Hematopoietic multipotent progenitor cell treated with erythropoietin and hydrocortisone succinate and interleukin-3 and kit ligand, for 6 days (in vitro differentiated cells): ENCODE measurements at places on chromosomes 3 and 15.

DNA sequence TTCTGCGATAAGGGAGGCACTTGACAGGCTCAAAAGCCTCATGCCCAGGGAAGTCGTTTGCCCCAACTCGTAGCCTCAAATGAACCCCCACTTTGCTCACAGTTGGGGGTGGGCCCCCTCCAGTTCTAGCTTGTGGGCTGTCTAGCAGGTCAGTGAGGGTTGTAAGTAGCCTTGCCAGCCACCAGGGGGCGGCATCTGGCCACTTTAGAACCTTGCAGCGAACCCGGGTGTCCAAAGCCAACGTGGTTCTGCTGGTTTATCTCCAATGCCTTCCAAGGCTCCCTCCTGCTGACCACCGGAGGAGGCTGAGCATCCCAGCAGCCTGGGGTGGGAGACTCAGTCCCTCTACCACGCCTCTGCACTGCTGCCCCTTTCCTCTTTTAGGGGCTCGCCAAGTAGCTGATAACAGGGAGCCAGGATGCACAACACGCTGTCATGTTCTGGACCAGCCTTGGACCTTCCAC, 9.2 kb upstream of the RBSN start:
- DNase-seq = peak; percentile 84

- no peak for DNase-seq
Observed at GRCh38 chr3:152195206-152195605, 73.5 kb upstream of the MBNL1 start.

GRCh38 chr3:64456674-64457073, 231.1 kb downstream of the ADAMTS9 start:
- DNase-seq = no peak

DNA sequence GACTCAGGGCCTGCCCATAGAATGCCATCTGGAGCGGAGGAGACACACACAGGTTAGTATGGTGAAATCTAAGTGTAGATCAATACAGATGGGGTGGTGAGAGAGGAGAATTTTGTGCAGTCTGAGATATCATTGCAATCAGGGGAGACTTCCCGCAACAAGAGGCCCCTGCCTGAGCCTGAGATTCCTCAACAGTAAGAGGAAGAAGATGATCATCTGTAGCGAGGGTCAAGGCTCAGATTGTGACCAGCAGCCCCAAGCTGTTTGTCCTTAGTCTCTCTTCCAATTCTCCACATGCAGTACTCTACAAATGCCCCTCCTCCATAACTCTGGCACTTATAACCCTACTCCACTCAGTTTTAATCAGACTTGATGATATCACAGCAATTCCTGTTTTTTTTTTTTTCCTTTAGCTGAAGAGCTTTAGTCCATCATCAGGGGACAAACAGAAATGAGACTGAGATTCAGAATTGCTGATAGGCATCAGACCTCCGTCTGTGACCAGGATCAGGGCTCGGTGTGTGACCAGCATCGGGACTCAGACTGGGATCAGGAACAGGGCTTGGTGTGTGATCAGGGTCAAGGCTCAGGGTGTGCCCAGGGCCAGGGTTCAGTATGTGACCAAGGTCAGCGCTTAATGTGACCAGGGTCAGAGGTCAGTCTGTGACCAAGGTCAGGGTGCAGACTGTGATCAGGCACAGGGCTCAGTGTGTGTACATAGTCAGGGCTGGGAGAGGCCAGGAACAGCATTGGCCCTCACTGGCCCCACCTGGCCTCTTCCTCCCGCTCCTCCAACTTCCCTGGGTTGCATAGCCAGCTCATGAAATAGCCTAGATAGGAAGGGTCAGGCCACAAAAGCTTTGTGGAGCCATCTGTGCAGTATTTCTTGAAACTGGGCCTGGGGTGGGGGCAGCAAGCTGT, 14.1 kb downstream of the LOXL1 start:
- no peak for DNase-seq

- no peak for DNase-seq
Observed at GRCh38 chr15:52368402-52368801, 72.8 kb upstream of the MYO5C start.

GRCh38 chr15:71810256-71811035, at the start of gene NR2E3:
Gene NR2E3 (plus strand): TSS chr15:71810554. CDS start chr15:71810744, 190 bp downstream.
- no peak for DNase-seq

DNA sequence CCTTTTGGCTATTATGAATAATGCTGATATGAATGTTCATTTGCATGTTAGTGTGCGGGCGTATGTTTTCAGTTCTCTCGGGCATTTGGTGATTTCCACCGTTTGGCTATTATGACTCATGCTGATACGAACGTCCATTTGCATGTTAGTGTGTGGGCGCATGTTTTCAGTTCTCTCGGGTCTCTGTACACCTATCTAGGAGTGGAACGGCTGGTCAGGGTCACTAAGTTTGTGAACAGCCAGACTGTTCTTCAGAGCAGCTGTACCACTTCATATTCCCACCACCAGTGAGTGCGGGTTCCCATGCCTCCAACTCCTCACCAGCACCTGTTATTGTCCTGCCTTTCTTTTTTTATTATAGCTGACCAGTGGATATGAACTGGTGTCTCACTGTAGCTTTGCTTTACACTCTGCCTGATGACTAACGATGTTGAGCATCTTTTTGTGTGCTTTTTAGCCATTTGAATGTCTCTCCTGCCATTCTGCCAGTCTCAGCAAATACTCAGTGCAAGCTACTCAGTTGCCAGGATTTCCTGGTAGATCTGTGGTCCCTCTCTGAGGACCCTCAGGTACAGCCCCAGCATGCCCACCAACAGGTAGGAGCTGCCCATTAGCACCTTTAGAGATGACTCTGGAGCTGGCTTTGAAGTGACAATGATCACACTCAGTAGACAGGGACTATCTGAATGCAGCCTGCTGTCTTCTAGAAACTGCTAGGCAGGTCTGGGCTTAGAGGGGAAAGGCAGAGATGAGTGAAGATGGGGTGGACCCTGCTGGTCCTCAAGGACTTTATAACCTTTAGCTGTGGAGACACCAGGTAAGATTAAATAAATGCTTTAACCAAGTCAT, 141.1 kb downstream of the XXYLT1 start:
- DNase-seq = no peak

- DNase-seq = no peak
Observed at GRCh38 chr3:147404800-147405230, 1.5 kb downstream of the ZIC4 start.

DNA sequence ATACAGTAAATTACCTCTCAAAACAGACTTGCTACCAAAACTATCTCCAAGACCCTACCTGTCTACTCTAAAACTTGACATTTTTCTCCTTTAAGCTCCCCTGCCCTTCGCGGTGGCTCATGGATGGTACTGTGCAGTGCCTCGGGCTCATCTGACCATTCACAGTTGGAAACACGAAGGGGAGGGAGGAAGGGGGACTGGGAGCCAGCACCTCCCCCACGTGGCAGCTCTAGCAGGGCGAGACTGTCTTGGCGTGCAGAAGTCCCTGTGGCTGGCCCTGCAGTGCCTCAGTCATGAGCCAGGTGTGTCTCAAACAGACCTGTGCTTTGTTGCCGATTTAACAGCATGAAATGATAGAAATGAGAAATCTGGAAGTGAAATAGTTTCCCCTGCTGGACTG, 372.0 kb downstream of the GABRG3 start:
- no peak for DNase-seq

DNA sequence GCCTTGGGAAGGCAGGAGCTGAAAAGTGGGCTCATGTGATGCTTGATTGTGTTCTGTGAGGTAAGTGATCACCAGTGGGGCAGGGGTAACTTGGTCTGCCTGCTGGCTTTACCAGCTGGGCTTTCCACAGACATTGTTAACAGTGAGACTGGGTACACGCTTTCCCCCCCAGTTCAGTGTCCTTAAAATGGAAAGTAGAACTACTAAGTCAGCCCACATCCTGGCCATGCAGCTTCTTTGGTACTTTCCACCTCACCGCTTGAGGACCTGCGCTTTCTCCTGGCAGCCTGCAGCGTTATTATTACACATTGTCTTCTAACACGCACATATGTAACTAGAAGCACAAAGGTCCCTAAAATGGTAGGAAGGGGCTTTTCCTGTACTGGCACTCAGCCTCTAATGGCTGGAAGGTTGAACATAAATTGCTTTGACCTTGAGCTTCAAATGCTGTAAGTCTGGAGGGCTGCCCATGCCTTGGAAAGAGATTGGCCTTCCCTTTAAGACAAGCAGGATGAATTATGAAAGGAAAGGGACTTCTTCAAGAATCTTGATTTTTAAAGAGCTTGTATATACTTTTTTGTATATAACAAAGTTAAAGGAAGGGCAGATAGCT, 216.1 kb upstream of the ROPN1 start:
- DNase-seq = no peak

DNA sequence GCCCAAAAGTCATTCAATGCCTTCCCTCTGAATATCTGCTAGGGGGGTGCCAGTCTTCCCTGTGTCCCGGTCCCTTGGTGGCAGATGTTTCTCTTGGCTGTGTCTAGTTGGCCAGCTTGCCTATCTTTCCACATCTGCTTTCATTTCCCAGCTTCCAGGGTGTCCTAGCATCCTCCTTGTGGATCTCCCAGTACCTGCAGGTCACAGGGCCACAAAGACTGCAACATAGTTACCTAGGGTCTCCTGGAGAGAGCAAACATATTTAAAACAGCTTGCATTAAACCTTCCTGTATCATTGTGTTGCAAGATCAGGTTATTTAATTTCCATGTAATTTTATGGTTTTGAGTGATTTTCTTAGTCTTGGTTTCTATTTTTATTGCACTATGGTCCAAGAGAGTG, 400.1 kb downstream of the GRM7 start:
- no peak for DNase-seq

GRCh38 chr3:185316740-185317412, 46.1 kb upstream of the MAP3K13 start:
- peak; percentile 22 for DNase-seq

GRCh38 chr3:72690629-72691028, 157.6 kb downstream of the SHQ1 start:
- no peak for DNase-seq

DNA sequence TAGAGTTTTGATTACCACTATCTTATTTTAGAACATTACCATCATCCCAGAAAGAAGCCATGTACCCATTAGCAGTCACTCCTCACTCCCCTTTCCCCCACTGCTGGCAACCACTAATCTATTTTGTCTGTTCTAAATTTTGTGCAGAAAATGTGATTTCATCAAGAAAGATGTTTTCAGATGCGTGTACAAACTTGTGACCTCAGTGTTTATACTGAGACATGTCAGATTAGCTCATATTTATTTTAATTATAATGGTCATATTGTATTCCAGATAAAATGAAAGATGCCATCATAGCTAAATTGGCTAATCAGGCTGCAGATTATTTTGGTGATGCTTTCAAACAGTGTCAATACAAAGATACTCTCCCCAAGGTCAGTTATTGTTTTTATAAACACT, 27.8 kb downstream of the PDCD6IP start:
- DNase-seq = no peak

DNA sequence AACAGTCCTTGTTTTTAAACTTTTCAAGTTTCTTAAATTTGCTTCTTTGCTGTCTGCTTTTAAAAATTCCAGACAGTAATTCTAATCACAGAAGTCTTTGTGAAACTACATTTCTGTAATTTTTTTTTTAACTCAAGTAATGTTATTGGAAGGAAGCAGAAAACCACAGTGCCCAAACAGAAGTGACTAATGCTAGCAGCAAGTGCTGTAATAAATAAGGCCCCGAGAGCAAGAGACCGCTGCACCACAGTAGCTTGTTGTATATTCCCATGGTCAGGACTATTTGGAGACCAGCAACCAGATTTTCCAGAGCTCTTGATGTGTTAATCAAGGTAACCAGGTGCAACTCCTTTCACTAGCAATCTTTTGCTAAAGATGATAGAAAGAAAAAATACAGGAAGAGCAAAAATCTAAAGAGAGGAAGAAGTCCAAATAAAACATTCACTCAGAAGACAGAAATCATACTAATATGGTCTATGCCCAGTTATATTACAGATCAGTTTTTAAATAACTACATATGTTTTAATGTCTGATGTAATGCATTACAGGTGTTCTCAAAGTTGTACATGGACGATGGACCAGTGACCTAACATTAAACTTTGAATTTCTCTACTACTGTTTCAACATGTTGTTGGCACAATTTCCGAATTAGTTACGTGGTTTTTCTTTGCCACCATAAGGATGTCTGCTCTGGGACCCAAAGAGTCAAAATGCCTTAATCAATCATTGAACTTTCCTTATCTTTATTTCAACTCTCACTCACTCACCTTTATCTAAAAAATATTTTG, 36.4 kb downstream of the WWTR1 start:
- no peak for DNase-seq

- DNase-seq = no peak
Observed at GRCh38 chr3:64152086-64152485, 73.2 kb downstream of the PRICKLE2 start.

DNA sequence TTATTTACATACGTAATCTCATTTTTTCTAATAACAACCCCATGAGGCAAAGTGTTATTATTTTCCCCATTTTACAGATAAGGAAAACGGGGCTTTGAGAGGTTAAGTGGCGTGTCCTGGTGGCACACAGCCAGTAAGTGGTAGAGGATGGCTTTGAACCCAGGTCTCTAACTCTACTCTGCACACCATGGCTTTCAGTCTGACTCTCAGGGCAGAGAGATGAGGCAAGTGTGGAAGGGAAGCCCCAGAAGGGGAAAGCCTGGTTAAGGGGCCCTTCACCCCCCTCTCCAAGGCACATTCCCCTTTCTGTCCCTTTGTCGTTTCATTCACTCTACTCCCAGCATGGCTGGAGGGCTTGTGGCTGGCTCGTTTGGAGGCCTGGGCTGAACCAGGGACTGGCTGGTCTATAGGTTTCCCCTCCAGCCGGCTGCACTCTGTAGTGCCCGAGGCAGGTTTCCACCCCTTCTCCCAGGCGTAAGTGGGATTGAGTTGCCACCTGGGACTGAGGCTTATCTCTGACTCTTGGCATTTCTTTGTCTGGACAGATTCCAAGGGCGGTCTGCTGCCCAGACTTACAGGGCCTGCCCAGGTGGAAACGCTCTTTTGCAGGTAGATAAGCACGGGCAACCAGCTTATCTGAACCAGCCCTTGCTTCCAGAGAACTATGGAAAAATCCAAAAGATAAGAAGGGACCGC, 12.1 kb downstream of the SEMA4B start:
- DNase-seq = peak; percentile 61

- DNase-seq = no peak
Observed at GRCh38 chr15:80745888-80746287, 33.3 kb upstream of the CEMIP start.

DNA sequence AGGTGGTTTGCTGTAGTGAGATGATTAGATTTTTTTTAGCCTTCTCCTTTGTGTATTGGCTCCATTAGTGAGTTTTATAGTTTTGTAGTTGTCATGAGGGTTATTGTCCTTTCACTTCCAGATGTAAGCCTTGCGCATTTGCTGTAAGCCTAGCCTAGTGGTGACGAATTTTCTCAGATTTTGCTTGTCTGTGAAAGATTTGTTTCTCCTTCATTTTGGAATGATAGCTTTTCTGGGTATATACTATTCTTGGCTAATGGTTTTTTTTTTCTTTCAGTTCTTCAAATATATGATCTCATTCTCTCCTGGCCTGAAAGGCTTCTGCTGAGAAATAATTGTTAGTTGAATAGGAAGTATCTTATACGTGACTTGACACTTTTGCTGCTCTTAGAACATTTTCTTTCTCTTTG, 166.5 kb upstream of the THRB start:
- DNase-seq = no peak

GRCh38 chr15:58472221-58472620, 40.4 kb downstream of the LIPC start:
- no peak for DNase-seq
